ENCODE measurements at places on chromosomes 7 and 10.

- no peak for DNase-seq
Measured at GRCh38 chr7:135728136-135728669, at the start of gene SLC13A4. Gene SLC13A4, minus strand, starts transcription at chr7:135728186. Its CDS starts 690 bp downstream, at chr7:135727496.

- DNase-seq = no peak
Measured at GRCh38 chr7:158432369-158433341, 155.0 kb downstream of the PTPRN2 start.

GRCh38 chr7:151816562-151817314, 60.2 kb downstream of the PRKAG2 start:
- DNase-seq = no peak

- peak; percentile 69 for DNase-seq
Measured at GRCh38 chr7:50632561-50633413, 67.6 kb upstream of the DDC start.

- no peak for DNase-seq
Measured at GRCh38 chr10:36676321-36676720, 449.1 kb upstream of the ANKRD30A start.

Measured in CD4-positive, alpha-beta T cell treated with Interleukin-1 beta for 1 hour (primary cell).